ENCODE measurements at places on chromosomes 7 and 10.
A peak's percentile ranks its signal among the peaks of the same experiment; 100 is the strongest.

DNA sequence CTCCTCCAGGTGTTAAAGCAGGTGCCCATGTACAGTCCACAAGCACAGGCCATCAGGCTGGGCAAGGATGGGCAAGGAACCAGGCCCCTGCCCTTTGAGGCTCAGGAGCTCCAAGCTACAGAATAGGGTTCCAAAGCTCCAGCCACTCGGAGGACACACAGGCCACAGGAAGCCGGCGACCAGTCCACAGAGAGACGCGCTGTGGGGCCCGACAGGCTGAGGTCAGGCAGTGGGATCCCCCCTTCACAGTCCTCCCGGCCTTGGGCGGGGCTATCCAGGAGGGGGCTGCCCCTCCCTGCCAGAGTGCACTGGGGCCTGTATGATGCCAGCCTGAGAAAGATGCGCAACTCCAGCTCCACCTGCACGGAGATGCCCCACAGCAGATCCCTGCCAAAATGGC, 34.0 kb downstream of the MAD1L1 start:
- DNase-seq, result no peak

DNA sequence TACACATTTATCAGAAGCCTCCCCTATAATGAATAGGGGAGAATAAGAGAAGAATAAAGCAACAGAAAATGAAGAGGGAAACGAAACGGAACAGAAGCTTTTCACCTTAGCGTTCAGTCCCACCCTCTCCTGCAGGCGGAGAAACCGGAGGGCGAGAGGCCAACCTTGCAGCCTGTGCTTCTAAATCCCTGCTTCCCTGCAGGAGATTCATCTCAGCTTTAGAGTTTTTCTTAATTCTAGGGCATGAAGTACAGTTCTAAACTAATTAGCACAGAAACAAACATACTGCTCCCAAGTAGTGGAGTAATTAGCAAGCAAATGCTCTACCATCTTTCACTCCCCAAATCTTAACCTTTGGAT, 107.2 kb downstream of the CUBN start:
- no peak for DNase-seq

DNA sequence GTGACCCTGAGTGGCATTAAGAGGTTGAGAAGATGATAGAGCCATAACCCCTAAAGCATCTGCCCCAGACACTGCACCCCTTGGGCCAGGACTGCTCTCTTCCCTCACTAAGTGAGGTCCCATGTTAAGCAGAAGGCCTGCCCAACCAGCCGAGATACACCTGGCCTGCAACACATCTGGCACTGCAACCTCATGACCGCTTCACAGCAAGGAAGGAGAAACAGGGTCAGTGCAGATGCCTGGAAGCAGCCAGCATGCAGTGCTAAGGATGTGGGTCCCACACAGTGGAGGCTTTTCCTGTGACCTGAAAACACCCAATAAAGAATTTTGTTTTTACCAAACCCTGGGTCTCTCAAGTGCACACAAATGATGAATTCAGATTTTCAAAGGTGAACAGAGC, 7.4 kb downstream of the NOD1 start:
- DNase-seq, result no peak

GRCh38 chr10:133159950-133160825, at the start of gene KNDC1:
KNDC1 (plus strand) TSS chr10:133160219; CDS start chr10:133160468, 249 bp downstream.
- DNase-seq, result no peak

GRCh38 chr10:117689566-117689965, 147.0 kb downstream of the EMX2 start:
- no peak for DNase-seq

GRCh38 chr10:73110345-73110849, at the start of gene NUDT13:
NUDT13 (plus strand) TSS chr10:73110455; CDS start chr10:73114366, 3,911 bp downstream.
- DNase-seq, result peak; percentile 52

DNA sequence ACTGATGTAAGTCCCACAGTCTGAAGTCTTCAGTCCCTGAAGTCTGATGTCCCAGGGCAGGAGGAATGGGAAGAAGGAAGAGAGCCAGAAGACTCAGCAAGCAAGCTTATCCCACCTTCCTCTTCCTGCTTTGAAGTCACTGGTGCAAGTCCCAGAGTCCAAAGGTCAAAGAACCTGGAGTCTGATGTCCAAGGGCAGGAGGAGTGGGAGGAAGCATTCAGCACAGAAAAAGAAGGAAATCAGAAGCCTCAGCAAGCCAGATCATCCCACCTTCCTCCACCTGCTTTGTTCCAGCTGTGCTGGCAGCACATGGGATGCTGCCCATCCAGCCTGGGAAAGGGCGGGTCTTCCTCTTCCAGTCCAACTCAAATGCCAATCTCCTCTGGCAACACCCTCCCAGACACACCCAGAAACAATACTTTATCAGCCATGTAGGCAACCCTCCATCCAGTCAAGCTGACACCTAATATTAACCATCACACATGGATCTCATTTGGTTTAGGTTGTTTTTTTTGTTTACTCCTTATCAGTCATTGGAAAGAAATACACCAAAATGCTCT, 50.9 kb downstream of the ADAM12 start:
- no peak for DNase-seq
